ENCODE measurements at places on chromosomes 2 and 18.

DNA sequence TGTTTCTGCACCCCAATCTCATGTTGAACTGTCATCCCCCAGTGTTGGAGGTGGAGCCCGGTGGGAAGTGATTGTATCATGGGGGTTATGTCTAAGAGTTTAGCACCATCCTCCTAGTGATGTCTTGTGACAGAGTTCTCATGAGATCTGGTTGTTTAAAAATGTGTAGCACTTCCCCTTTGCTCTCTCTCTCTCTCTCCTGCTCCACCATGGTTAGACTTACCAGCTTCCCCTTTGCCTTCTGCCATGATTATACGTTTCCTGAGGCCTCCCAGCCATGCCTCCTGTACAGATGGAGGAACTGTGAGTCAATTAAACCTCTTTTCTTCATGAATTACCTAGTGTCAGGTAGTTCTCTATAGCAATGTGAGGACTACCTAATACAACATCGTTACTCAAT is 396.9 kb upstream of the LRATD1 start:
- no peak for DNase-seq

DNA sequence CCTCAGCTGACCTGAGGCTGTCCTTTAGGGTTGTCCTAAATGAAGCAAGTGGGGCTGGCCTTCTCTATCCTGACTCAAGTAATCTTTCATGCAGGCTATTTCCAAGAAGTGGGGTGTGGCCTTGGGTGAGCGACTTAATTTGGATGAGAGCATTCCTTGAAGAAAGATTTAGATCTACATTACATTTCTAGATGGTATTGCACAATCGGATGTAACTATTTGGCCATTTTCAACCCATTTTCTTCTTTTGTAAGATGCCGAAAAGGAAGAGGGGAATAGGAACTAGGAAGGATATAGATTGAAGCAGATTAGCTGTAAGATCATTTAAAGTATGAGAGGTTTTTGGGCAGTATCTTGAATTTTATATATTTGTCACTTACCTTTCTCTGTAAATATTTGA is 746.3 kb downstream of the MBD2 start:
- no peak for DNase-seq

GRCh38 chr2:43469713-43470112 is 126.1 kb downstream of the THADA start:
- peak; percentile 58 for DNase-seq

DNA sequence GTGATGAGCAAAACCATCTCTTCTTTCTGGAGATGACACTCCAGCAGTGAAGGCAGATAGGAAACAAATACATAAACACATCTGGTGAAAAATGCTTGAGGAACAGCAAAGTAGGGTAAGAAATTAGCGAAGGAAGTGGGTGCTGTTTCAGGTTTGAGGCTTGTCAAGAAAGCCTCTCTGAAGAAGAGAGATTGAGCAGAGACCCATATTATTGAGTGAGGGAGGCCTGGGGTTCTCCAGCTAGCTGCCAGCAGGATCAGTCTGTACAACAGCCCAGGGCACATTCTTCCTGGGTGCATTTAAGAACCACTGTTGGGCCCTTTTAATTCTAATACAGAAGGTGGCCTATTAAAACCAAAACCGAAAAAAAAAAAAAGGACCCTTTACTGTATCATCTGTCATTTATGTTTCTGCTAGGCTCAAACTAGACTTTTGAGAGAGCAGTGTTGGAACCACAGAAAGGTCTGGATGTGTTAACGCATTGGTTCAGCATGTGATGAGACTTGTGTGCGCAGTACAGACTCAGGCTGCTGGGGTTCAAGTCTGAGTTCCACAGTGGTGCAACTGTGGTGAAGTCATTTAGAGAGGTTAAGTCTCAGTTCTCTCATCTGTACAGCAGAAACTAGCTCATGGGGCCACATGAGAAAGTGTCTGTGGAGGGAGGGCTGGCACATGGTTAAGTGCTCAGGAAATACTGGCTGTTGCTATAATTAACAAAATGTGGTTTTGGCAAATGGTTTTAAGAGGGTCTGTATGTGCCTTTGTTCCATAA is 28.9 kb downstream of the MGAT5 start:
- peak; percentile 65 for DNase-seq

- DNase-seq = no peak
These were observed 88.6 kb downstream of the FAM168B start for GRCh38 chr2:131004446-131005209.

- DNase-seq = no peak
These were observed 61.7 kb downstream of the SMIM21 start for GRCh38 chr18:75365837-75366236.

- no peak for DNase-seq
These were observed 25.2 kb upstream of the GPR55 start for GRCh38 chr2:230949966-230950873.

- no peak for DNase-seq
These were observed 113.5 kb downstream of the ESCO1 start for GRCh38 chr18:21486905-21487437.

GRCh38 chr2:186328838-186329237 is 157.2 kb upstream of the ZC3H15 start:
- DNase-seq = no peak

GRCh38 chr18:33711514-33711913 is 133.5 kb downstream of the ASXL3 start:
- no peak for DNase-seq

GRCh38 chr2:174603280-174603679 is 5.7 kb upstream of the WIPF1 start:
- DNase-seq = no peak

GRCh38 chr2:190121971-190122370 is 59.4 kb upstream of the MSTN start:
- DNase-seq = no peak

GRCh38 chr2:63572001-63572400 is 16.3 kb downstream of the WDPCP start:
- no peak for DNase-seq

DNA sequence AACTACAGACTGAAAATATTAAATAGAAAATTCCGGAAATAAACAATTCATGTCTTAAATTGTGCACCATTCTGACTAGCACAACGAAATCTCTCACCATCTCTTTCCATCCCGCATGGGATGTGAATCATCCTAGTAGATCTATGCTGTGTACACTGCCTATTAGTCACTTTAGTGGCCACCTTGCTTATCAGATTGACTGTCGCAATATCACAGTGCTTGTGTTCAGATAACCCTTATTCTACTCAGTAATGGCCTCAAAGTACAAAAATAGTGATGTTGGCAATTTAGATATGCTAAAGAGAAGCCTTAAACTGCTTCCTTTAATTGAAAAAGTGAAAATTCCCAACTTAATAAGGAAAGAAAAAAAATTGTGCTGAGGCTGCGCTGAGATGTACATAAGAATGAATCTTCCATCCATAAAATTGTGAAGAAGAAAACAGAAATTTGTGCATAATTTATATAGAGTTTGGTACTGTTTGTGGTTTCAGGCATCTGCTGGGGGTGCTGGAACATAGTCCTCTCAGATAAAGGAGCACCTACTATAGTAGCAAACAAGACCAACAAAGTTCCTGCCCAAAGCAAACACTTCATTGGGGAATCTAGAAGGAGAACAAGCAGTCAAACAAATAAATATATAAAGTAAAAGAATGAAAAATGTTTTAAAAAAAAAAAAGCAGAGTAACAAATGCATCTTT is 12.0 kb downstream of the PSMD1 start:
- DNase-seq = no peak

DNA sequence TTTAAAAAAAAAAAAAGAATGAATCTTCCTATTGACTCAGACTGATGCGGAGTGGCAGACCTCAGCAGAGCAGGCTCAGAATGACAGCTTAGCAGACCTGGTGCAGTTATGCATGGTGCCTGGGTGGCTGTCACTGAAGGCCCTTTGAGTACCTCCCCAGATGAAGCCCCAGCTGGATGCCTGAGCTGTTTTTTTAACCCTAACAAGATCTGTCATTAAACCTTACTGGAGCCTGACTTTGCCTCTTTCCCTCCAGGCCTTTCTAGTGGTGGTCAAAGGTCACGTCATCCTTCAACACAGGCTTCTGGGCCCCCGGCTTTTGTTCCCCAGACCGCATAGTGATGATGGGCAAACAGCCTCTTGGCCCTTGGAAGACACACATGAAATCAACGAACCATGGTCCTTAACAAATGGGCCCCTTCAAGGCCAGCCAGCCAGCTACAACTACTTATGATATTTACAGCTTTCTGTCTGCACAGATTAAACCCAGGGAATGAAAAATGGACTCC is 138.3 kb upstream of the CYP1B1 start:
- peak; percentile 75 for DNase-seq

GRCh38 chr2:1730015-1730927 is 14.0 kb downstream of the PXDN start:
- DNase-seq = peak; percentile 67

GRCh38 chr18:425106-425745 is 75.3 kb downstream of the COLEC12 start:
- no peak for DNase-seq
